ENCODE measurements at places on chromosomes 4 and X.

DNA sequence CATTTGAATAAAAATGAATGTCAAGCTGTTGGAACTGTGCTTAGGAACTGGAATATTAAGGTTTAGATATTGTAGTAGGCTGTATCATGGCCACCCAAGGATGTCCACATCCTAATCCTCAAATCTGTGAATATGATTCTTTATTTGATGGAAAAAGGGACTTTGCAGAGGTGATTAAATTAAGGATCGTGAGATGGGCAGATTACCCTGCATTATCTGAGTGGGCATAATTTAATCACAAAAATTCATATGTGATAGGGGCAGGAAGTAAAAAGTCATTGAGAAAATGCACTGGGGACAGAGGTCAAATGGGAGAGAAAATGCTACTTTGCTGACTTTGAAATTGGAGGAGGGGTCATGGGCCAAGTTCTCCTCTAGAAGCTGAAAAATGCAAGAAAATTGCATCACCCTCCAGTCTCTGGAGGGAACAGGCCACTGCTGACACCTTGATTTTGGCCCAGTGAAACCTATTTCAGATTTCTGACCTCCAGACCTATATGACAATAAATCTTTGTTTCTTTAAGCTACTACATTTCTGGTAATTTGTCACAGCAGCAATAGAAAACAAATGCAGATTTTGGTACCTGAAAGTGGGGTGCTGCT, 521.4 kb downstream of the PCDH7 start:
- no peak for DNase-seq

DNA sequence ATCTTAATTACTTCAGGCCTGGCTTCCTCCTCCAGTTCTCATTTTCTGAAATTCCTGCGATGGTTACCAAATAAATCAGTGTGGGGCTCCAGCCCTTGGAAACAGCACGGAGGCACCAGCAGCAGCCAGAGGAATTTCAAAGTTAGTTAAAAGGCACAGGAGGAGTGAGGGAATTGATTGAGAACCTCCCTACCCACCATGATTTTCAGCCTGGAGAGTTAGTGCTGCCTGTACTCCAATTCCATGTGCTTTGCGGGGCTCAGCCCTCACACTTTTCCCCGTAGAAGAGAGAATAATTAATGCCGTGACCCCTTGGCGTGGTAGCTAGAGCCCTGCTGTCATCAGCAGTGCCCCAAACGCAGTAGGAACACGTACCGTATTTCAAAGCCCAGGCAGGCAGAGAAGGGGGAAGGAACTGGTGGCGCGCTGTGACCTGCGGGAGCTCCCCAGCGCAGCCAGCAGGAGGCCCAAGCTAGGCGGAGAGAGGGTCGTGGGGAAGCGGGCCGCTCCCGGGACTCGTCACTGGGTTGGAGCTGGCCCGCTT, 84.0 kb upstream of the IGFBP7 start:
- no peak for DNase-seq

DNA sequence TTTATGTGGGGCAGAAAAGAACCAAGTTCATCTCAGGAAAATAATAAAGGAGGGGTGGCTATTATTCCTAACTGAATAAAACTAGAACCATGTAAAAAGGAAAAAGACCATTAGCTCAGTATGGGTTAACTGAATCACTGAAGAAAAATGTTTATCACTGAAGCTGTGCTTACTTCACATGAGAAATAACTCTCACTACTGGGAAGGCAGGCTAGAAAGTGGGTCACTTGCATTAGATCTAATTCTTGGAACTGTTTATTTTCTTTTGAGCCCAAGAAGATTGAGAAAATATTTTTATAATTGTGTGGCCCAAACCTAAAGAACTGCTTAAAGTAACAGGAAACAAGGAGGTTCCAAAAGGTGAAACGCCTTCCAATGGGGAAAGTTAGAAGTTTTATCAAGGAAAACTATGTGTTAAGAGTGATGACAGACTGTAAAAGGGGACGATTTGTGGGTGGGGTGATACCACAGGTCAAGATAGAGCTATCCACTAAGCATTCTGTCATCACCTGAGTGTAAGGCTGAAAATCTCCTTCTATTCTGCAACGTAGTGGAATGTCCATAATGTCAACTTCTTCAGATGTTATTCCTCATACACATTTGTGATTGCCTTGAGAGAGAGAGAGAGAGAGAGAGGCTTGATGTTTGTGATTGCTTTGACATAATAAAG, 1083.5 kb downstream of the PCDH7 start:
- no peak for DNase-seq

DNA sequence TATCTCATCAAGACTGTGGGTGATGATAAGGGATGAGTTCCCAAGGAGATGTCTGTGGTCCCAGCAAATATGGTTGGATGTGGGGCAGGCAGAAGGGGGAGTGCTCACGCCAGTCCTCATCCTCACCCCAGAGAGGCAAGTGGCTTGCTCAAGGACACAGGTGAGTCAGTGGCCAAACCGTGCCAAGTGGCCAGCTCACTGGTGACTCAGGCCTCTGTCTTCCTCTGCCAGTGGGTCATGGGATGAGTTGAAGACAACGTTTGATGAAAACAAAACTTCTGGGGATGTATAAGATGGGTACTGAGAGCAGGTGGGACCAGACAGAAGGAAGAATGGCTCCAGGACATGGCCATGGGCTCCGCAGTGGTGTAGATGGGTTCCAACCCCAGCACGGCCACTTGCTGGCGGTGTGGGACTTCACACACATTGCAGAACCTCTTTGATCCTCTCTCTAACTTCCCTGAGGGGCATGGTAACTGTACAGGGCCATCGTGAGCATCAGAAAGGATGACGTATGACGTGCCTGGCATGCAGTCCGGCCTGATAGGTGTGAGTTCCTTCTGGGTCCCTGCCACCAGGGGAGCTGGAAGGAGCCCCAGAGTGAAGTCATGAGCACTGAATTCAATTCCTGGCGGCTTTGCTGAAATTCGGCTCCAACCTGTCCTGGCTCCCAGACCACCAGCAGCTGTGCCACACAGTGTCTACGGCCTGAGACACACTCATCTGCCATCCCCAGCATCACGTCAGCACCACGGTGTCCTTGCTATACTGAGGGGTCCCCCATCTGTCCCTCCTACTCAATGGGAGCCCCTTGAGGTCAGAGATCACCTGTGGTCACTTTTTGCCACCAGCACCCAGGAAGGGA, 41.3 kb upstream of the GPR78 start:
- peak; percentile 35 for DNase-seq

- no peak for DNase-seq
Observed at GRCh38 chr4:73911746-73912145, 42.6 kb downstream of the CXCL1 start.

- no peak for DNase-seq
Observed at GRCh38 chrX:2416851-2417604, 83.7 kb downstream of the DHRSX start.

DNA sequence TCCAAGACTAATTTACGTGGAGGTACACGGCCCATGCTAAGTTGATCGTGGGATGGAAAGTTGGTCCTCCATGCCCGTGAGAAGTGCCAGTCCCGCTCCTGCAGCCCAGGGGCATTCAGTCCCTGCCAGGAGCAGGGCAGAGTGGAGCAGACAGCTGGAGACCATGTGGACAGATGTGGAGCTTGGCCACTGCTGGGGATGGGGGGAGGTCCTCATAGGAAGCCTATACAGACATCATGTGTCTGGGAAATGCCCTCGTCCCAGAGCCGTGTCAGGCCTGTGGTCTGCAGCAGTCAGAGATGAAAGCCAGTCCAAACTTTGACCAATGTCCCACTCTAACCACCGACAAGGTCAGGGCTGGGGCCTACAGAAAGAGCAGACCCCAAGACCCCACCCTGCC, 118.4 kb downstream of the CPZ start:
- DNase-seq: no peak

DNA sequence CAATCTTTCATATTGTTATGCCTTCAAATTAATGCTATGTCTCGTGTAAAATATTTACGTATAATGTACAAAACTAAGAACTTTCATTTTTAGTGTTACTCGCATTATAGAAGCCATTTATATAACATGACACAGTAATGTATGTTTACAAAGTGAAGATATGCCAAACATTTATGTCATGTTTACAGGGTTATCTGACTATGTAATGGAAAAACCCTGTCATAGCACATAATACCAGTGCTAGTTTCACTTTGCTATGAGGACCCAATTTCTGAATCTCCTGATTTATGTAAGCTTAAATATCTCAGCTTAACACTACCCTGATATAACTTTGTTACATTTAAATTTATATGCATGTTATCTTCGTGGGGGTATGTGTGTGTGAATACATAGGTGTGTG, 233.1 kb downstream of the FAT4 start:
- DNase-seq: no peak

GRCh38 chr4:4501679-4502078, 40.2 kb downstream of the STX18 start:
- no peak for DNase-seq

GRCh38 chr4:5386921-5387320, 321.4 kb downstream of the EVC2 start:
- no peak for DNase-seq

DNA sequence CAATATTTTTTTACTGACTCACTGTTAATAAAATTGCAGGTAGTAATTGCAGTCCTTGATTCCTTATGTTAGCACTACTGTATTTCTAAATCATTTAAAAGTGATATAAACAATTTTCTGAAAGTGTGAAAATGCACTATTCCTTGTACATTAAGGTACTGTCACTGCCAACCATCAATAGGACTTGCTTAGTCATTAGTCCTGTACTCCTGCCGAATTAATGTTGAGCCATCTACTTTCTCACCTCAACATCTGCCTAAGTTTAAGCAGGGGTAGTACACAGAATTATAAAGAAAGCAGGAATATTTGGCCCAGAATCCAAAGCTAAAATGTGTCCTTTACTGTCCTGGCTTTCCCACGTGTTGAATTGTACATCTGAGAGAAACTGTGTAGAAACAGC, 87.0 kb upstream of the TRPC3 start:
- DNase-seq: no peak

- no peak for DNase-seq
Observed at GRCh38 chr4:161728929-161729328, 434.9 kb downstream of the FSTL5 start.

DNA sequence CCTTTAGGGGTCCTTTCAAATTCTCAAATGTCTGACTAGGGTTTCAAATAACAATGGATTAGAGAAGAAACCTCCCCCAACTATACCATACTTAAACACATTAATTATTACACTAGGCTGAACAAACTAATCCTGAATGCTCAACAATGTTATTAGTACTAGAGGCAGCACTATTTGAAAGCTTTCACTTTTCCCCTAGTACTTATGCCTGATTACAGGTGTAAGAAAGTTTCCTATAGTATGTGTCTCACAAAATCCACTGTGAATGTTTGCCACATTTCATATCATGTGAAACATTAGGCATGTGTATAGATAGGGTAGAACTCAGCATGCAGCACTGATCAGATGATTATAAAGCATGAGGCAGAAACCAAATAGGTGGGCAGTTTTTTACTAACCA, 336.2 kb downstream of the ZNF674 start:
- DNase-seq: no peak

DNA sequence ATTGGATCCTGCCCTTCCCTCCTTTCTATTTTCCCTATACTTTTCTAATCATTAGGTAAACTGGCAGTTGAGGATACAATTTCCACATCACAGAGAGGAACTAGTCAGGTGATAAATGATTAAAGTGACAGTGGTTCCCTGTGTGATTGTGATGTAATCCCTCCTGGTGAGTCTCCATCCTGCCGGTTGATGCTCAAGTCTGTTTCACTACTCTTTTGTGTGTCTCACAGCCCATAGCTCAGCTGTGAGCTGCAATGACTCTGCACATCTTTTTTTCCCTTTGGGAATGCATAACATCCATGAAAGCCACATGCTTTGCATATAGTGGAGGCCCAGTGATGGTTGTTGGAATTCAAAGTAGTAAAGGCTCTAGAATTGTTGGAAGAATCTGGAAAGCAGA, 60.4 kb downstream of the CCNI start:
- no peak for DNase-seq

DNA sequence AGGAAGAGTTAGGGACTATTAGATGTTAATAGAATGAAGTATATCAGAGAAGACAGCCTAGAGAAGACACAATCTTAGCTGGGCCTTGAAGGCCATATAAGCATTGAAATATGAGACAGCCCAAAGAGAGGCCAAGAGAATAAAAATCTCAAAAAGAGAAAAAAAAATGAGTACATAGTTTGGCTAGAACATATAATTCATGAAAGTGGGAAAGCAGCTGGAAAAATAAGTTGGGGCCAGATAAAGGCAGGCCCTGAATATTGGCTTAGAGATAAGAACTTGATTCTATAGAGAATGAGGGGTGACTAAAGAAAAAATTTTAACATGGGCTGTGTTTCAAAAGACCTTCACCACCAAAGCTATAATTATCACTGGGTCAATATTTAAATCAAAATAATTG, 7.4 kb upstream of the UTP3 start:
- no peak for DNase-seq

DNA sequence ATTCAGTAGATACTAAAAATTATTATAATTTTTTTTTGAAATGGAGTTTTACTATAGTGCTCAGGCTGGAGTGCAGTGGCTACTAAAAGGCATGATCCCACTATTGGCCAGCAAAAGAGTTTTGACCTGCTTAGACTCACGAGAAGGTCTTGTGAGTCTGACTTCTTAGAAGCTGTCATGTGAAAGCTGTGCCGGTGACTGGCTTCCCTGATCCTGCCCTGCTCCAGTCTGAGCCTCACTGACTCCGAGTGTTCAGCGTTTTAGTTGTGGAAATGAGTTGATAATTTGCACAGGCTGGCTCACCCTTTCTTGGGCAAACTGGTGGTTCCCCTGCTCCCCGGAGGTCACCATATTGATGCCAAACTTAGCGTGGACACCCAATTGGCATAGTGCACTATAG, 16.4 kb upstream of the CXCL8 start:
- DNase-seq: no peak

- DNase-seq: no peak
Observed at GRCh38 chrX:104854790-104855340, 288.9 kb downstream of the IL1RAPL2 start.

- DNase-seq: no peak
Observed at GRCh38 chr4:152063621-152064240, 302.9 kb upstream of the GATB start.

- no peak for DNase-seq
Observed at GRCh38 chrX:20971250-20971649, 403.0 kb upstream of the CNKSR2 start.

GRCh38 chr4:187826725-187827124, 168.8 kb upstream of the ZFP42 start:
- no peak for DNase-seq

DNA sequence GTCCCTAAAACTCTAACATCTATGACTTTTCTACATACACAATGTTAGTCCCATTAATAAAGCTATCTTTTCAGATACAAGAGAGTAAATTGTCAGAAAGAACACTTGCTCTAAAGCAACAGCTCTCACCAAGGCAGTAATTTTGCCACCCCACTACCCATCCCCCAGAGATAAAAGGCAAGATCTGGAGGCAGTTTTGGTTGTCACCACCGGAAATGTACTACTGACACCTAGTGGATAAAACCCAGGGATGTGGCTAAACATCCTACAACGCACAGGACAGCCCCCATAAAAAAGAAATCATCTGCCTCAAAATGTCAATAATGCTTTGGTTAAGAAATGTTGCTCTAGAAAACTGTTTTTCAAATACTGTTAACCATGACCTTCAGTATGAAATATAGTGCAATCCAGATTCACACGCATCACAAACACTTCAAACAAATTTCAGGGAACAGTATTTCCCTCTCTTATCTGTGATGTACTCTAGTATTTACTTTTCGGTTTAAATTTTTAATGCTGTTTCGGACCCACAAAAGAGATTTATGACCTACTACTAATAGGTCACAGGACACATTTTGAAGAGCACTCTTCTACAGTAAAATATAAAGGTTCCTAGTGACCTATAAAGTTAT, 5.1 kb downstream of the FBXL5 start:
- no peak for DNase-seq

- no peak for DNase-seq
Observed at GRCh38 chrX:121456315-121456714, 408.9 kb downstream of the GLUD2 start.
